ENCODE measurements at places on chromosomes 5 and 9.
A peak's percentile ranks its signal among the peaks of the same experiment; 100 is the strongest.

DNA sequence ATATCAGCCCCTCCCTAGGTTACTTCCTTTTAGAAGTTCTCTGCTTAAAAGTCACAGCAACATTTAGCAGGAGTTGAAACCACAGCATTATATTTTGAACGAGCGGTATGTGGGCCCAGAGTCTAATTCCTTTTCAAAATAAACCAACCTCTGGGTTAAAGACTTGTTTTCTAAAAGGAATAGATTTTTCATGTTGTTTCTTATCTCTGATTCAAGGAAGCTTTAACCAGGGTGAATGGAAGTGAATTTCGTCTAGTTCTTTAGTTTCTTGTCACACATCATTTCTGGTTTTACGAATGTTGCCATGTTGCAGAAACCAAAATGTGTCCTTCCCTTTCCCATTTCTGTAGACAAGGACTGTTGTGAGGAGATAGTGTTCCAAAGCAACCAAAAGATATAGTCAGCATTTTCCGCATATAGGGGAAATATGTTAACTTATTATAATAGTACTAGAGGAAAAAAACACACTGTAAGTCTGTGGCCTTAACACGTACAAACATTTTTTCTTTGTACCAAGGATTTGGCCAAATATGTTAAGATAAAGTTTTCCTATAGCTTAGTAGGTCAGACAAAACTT is 142.4 kb downstream of the PCSK5 start:
- DNase-seq = no peak

GRCh38 chr5:16178745-16179372 is 732 bp downstream of the MARCHF11 start:
- no peak for DNase-seq

DNA sequence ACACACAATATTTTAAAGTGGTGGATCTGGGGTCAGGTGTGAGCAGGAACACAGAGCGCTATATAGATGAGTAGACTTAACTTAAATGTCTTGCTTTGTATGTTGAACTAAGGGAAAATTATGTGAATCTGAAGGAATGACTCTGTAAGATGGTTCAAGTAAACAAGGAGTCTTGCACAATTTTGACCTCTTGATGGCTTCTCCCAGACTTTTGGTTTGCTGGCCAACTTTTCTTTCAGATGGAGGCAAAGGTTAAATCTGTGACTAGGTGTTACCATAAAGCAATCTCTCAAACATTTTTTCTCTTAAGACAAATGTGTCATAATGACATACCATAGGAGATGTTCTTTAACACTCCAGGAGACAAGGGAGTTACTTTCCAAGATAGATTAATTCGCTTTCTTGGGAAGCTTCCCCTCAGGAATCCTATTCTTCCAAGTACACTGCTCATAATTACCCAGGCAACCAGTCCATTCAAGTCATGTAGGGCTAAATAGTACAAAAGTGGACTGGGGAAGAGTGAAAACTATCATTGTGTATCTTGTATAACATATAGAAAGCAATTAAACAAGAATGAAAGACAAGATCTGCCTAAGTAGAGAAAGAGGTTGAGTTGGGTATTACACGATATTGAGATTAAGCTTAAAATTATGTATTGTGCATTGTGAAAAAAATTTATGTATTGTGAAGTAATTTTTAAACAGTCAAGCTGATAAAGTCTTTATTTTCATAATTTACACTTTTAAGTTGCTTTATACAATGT is 60.3 kb upstream of the SLC27A6 start:
- no peak for DNase-seq

GRCh38 chr5:128764601-128765310 is 200.5 kb upstream of the SLC27A6 start:
- no peak for DNase-seq

GRCh38 chr9:37406603-37407401 is 15.7 kb upstream of the GRHPR start:
- DNase-seq = no peak

GRCh38 chr9:125663127-125663526 is 43.9 kb downstream of the MAPKAP1 start:
- DNase-seq = no peak

DNA sequence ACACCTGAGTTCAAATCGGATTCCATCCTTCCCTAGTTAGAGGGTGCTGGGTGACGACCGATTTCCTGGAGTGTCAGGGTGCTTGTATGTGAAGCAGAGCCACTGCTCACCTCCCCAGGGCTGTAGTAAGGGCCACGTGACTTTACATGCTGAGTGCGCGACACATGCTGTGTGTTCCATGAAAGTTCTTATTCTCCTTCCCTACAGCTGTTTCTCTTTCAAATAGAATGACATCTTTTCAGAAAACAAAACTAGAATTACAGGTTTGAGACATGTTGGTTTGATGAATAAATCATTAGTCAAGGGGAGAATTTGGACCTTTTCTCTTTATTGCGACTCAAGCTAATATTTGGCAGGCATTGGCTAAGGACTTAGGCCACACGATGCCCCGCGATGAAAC is 113.1 kb downstream of the JMY start:
- no peak for DNase-seq

DNA sequence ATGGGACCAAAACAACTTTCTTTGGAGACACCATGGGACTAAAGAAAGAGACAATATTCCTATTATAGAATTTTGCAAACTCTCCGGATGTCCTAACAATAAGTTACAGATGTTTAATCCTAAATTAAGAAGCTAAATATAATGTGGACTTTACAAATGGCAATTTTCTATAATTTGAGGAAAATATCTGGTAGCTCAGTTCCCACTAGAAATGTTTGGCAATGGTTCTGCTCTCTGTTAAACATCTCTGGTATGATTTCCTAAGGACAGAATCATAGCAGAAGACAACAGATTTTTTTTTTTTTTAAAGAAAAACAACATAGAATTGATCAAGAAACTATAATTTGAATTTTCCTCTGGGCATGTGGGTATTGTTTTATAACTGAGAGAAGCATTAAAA is 232.8 kb downstream of the ENC1 start:
- DNase-seq = no peak

DNA sequence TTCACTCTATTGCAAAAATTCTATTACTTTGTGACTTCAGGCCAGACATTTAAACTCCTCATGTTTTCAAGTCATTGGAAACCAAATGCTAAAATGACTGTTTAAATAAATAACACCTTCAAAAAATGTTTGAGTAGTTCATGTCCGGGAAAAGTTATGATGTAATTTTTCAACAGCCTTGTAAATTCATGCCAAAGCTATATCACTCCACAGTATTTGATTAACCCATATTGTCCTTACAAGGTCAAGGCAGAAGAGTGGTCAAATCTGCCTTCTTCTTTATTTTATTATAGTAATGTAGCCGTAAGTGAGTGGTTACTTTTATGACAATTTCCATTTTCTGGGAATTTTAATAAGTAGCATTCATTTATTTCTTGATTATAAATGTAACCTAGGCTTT is 72.8 kb downstream of the ADCY2 start:
- no peak for DNase-seq

GRCh38 chr9:97744710-97745708 is 47.9 kb upstream of the XPA start:
- DNase-seq = no peak

DNA sequence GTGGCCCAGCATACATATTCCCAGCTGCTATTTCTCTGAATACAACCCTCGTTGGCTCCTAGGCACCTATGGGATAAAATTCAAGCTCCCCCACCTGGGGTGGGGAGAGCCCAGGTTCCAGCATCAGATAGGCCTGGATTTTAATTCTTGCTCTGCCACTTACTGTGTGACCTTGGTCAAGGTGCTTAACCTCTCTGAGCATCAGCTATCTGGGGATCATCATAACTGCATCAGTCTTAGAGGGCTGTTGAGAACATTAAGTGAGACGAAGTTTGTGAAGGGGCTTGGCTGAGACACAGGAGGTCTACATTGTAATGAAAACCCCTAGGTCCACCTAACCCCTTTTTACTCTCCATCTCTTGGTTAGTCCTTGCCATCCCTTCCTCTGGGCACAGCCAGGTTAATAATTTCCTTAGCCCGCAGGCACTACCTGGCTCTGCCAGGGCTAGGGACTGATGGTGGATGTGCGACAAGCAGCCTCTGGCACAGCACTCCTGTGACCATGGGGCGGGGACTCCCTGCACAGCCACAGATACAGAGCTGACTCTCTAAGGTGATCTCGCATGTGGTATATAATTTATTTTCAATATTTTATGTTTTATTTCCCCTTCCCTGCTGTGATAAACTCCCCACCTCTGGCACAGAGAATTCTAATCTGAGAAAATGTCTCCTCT is 68.7 kb downstream of the CRB2 start:
- no peak for DNase-seq

GRCh38 chr5:151685749-151686673 is 704 bp downstream of the SPARC start:
- no peak for DNase-seq

GRCh38 chr5:97062046-97062445 is 80.4 kb downstream of the LIX1 start:
- DNase-seq = no peak

GRCh38 chr5:102341681-102342288 is 45.7 kb upstream of the SLCO4C1 start:
- no peak for DNase-seq

DNA sequence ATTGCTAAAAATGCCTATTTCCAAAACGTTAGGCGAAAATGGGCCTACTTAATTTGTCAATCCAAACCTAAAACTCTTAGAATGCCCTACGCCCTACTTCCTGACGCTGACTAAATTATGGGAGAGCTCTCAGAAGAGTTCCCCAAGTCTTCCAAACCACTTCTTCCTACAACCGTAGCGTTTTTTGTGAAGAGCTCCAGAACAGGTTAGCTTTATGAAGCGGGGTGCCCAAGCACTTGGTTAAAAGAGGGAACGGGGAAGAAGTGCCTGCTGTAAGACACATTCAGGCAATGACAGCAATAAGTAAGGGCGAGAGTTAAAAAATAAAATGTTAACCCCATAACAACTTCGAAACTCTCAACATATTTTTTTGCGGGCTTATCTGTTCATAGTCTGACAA is 2.8 kb downstream of the ELAVL2 start:
- DNase-seq = no peak

GRCh38 chr9:129007035-129007765 is 20.9 kb downstream of the SH3GLB2 start:
- no peak for DNase-seq

GRCh38 chr5:61330341-61330844 is 1.7 kb upstream of the ZSWIM6 start:
- no peak for DNase-seq

- DNase-seq = no peak
Observed at GRCh38 chr9:36572515-36573418, at the start of gene MELK. Gene MELK, plus strand, starts transcription at chr9:36572895. Its CDS starts 8,787 bp downstream, at chr9:36581682.

GRCh38 chr5:77390795-77391194 is 101.3 kb downstream of the WDR41 start:
- peak; percentile 1 for DNase-seq

- no peak for DNase-seq
Observed at GRCh38 chr9:103068753-103069152, 73.6 kb downstream of the CYLC2 start.

DNA sequence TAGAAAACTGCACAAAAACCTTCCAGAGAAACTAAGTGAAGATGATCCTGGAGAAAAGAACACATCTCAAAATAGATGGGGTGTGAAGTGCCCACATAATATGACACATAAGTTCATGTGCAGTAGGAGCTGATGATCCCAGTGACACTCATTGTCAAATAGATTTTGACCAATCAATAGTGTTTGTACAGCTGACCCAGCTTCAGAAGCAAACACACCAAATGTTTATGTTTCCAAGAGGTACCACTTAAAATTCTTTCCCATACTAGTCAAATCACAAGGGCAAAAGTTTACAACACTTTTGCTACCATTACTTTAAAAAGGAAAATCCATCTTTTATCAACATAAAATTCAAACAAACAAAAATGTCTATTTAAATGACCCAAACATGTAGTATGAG is 175.0 kb downstream of the MLLT3 start:
- no peak for DNase-seq

DNA sequence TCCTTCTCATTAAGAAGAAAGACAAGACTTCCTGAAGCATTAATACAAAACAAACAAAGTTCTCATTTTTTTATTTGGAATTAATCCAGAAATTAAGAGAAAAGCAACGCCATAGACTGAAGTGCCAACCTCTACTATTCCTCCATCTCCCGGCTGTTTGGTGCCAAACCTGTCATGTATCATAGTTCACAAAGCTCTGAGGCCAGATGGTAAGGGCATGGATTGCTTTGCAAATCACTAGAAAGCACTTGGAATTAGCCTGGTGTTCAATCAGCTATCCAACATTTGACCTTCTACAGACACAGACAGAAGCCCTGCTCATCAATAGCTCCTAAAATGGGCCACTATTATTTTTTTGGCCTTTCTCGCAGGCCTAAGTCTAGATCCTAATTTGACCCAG is 33.8 kb downstream of the HTR1A start:
- no peak for DNase-seq

DNA sequence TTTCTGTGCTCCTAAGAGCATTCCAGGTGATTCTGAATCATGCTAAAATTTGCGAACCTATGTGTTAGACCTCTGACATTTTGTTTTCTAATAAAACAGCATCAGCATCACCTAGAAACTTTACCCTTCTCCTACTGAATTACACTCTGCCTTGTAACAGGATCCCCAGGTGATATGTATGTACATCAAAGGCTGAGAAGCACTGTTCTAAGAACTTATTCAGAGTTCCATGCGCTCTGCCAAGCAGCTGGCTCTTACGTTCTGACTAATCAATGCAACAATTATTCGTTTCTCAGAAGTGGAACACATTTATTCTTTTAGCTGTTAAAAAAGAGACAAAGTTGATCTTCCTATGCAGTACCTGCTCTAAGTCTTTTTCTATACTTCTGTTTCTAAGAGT is 228.6 kb downstream of the SLF1 start:
- DNase-seq = no peak

GRCh38 chr9:103304797-103305196 is 309.7 kb downstream of the CYLC2 start:
- no peak for DNase-seq

- no peak for DNase-seq
Observed at GRCh38 chr9:26470284-26470683, 422.3 kb downstream of the CAAP1 start.

DNA sequence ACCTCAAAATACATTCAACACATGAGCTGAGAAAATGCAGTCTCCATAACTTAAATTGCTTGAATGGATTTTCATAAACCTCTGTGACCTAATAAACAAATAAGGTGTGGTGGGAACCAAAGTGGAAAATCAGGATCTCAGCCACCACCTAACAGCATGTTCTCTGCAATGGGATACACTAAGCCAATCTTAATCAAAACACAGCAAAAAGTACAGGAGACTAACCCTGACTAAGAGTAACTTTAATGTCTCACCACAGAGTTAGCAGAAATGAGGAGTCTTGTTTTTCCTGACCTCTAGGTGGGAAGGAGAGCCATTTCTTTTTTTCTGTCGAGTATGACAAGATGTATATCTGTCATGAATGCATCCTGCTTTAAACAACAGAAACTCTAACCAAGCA is 48.5 kb downstream of the PLK2 start:
- no peak for DNase-seq
